ENCODE measurements at places on chromosomes 12 and 14.

- DNase-seq = no peak
These were observed 17.0 kb upstream of the LRP1-AS start for GRCh38 chr12:57164454-57164853.

- no peak for DNase-seq
These were observed 134.4 kb downstream of the GXYLT1 start for GRCh38 chr12:42010257-42010656.

GRCh38 chr12:99005601-99006000 lies 360.5 kb downstream of the APAF1 start:
- no peak for DNase-seq

DNA sequence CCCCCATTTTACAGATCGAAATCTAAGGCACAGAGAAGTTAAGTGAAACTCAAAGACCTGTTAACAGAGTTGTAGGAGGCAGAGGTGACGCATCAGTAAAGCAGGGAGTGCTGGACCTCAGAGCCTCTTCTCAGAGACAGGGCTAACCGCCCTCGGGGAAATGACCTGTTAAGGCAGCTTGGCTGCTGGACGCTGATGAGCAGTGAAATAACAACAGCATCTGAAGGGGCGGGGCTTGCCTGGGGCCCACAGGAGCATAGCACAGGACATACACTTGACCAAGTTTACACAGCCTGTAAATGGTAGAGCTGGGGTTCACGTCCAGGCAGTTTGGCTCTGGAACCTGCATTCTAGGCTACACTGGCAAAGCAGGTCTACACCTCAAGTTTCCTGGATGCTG lies 39.3 kb downstream of the LRTM2 start:
- no peak for DNase-seq

DNA sequence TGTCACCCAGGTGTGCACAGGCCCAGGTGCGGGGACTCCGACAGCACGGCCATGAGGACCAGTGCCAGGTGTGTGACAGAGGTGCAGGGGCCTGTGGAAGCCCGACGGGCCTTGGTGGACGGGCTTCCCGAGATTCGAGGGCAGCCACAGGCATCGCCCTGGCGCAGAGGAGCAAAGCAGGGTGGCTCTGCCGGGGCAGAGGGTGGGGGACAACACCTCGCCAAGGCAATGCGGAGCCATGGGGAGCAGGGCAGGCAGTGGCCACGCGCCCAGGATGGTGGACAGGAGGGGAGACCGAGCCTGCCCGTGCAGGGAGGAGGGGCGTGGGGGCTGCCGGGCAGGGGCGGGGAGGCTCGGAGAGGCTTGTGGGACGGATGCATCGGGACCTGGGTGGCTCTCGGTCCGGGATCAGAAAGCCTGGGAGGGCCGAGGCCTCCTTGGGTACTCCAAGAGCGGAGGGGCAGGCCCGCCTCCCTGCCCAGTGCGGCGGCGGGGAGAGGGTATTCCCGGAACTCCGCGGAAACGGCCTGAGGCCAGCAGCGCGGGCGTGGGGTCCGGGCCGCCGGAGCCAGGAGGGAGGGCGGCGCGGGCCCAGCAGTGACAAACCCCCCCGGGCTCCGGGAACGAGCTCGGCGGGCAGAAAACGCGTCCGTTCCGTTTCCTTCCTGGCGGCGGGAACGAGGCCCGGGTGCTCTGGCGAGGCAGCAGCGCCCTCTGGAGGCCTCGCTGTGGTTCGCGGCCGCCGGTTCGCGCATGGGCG lies 1.6 kb downstream of the TMEM121 start:
- DNase-seq = peak; percentile 73

- peak; percentile 38 for DNase-seq
These were observed 52.7 kb downstream of the ESRRB start for GRCh38 chr14:76428611-76429010.

DNA sequence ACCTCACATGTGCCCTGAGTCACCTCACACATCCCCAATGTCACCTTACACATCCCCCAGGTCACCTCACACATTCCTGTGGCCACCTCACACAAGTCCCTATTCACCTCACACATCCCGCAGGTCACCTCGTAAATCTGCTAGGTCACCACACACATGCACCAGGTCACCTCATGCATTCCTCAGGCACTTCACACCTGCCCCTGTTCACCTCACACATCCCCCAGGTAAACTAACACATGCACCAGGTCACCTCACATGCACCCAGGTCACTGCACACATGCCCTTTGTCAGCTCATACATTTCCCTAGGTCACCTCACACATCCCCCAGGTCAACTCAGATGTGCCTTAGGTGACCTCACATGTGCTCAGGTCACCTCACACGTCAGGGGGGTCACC lies 639.8 kb downstream of the TMEM121 start:
- DNase-seq = no peak

- peak; percentile 48 for DNase-seq
These were observed 44.3 kb downstream of the SPRING1 start for GRCh38 chr12:116693286-116694227.

DNA sequence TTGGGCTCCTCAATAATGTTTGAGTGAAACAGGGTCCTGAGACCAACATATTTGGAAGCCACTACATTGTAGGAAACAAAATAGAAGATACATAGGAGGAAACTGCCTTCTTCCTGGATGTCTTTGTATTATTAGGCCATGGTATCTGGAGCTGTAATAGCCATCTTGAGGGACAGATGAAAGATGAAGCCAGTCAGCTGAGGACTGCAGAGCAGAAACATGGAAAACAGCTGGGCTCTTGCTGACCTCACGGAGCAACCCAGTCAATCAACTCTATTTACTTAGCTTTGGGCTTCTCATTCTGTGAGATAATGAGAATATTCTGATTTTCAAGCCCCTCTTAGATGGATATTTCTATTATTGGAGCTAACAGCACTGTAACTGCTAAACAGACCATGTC lies 962.4 kb downstream of the BCL11B start:
- DNase-seq = no peak

GRCh38 chr14:23577004-23577681 lies 1.4 kb downstream of the JPH4 start:
- DNase-seq = peak; percentile 67

DNA sequence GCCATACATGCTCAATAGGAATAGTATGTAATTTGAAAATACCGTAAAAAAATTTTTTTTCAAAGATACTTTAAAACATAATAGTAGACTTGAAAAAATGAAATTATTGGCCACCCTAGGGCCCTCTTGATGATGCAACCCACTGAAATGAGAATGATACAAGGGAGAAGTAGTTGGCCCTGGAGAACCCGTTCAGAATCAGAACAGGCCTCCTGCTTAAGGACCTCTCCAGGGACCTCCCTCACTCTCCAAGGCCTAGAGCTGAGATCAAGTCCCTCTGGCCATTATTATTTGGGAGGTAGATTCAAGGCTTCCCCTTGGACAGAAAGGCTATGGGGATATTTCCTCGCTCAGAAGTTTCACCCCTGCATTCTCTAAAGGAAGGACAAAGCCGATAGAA lies 11.9 kb downstream of the LALBA start:
- DNase-seq = no peak

DNA sequence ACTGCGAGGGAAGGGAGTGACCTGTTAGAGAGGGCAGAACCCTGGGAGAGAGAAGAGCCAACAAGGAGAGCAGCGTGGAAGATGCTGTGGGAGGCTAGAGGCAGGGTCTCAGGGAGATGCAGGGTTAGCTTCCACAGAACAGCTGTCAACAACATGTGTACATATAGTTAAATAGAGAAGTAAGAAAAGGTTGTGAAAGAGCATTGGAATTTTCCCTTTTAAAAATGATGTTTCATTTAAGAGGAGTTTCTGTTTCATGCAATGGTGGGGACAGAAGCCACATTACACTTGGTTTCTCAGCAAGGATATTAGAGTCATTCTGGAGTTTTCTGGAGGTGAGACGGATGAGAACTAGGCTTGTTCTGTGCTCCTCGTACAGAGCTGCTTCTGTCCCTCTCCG lies 23.8 kb upstream of the TBC1D30 start:
- no peak for DNase-seq

DNA sequence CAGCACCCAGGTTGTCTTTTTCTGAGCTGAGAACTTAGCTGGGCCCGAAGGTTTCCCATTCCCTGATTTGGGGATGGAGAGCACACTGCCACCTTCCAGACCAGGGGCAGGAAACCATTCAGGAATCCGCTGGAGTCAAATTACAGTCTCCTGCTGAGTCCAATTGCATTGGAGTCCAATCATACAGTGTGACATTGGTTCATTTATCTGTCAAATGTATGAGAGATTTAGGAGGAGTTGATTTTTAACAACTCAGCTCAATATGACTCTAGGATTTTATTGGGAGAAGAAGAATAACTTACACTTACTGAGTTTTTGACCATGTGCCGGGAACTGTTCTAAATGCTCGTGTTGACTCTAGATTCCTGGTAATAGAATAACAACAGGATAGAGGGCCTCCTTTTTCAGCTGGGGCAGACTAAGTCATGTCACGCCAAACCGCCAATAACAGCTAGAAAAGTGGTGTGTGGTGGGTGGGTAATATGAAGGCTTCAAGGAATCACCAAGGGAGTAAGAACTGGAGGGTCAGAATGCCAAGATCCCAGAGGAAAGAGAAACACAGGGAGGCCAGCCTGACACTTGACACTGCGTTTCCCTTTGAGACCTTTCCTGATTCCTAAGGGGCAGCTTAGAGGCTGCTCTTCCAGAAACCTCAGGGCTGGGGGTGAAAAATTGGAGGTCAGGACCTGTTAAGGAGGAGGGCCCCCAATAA lies 11.5 kb downstream of the SYNDIG1L start:
- DNase-seq = peak; percentile 77

DNA sequence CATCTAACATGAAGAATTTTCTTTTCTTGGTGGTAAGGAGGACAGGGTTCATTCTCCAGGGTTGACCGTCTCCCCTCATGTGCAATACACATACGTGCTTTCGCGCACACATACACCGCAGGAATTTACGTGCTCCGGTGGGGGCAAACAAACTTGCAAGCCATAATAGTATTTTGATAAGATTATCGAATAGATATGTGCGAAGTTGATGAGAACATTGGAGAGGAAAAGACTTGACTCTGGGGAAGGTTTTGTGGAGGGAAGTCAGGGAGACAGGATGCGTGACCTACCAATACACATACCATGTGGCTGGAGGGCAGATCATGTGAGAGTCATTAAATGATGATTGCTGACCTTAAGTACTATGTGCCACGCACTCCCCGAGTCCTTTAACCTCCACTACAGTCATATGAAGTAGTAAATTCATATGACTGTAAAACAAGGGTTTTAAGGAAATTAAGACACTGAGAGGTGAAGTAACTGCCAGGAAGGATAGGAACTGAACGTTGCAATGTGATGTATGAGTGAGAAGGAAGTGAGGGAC lies 921 bp downstream of the RAD51B start:
- DNase-seq = peak; percentile 2

GRCh38 chr14:32588448-32589320 lies 259.6 kb downstream of the AKAP6 start:
- DNase-seq = peak; percentile 65

GRCh38 chr14:100076606-100077005 lies 11.4 kb downstream of the EVL start:
- no peak for DNase-seq

DNA sequence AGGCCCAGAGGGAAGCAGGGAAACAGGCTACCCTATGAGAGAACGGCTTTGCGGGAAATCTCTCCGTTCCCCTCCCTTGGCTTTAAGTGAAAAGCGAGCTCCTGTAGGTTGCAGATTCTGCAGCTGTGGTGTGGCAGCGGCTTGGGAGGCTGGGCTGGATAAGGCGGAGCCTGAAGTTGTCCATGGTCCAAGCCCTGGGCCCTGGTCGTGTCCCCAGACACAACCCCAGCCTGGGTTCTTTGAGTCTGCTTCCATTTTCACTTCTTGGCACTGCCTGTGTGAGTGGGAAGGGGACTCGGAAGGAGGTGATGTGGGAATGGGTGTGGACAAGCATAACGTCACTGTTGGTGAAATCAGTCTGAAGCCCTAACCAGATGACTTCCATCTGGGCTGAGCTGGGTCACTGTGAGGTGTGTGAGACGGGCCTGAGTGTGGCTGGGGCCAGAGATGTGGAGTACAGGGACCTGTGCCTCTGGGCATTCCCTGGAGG lies 43.0 kb upstream of the CTDSP2 start:
- DNase-seq = peak; percentile 34

GRCh38 chr12:121580959-121581685 lies at the start of gene KDM2B:
Gene KDM2B (minus strand): TSS chr12:121581023. CDS start chr12:121580911, 112 bp downstream.
- peak; percentile 62 for DNase-seq

DNA sequence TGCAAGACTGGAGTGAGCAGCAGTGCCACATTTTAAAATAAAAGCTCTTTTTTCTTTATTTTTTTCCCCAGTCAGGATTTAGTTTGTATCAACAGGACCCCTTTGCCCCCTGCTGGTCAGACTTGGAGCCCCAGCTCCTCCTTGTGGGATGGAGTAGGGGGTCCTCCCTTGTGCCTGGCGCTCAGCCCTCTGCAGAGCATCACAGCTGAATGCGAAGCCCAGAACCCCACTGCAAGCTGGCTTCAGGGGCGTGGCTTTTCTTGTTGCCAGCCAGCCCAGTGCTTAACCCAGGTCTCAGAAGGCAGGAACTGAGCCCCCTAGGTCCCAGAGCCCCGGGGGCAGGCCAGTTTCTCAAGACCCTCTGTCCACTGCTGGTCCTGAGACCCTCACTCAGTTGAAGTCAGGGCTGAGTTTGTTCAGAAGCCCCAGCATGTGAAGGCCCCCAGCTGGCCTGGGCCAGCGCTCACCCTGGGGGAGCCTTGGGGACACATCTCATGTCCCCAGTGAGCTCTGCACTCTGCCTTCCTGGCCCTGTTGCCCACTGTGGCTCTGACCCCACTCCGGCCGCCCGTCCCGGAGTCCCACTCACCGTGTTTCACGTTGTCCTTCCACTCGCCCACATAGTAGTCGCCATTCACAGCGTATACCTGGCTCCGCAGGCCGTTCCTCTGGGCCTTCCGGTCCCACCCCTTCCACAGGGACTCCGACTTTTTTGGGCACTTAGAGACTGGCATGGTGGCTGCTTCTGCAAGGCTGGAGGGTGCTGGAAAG lies 519 bp downstream of the MORN3 start:
- peak; percentile 86 for DNase-seq

DNA sequence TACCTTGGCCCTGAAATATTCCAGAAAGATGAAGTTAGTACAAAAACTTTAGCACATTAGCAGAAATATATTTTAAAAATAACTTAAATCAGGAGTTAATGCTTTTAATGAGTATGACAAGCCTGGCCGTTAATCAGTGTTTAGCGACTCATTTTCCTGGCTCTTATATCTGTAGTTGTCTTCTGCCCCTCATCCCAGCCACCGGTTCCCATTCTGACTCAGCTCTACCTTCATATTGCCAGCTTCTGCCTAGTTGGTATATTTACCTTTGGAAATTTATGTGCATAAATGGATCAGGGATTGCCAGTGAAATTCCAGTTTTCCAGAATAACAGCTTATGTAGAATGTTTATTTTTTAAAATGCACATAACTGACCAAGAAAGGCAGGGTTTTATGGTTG lies 79.9 kb downstream of the ERGIC2 start:
- DNase-seq = no peak

DNA sequence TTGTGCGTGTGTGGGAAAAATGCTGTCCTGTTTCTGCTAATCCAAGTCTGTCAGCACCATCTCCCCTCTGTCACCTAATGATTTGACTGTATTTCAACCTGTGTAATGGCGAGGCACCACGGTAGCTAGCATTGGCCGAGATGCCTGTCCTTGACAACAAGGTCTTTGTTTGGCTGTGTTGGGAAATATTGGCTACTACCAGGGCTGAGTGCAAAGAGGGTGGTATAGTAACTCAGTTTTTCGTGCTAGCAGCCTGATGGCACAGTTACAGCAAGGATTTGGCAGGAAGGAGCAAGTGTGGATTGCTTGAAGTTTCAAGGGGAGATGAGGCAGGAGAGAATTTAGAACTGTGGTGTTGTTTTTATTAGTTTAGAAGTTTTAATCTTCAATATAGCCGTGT lies 440.3 kb upstream of the RGS6 start:
- no peak for DNase-seq

- no peak for DNase-seq
These were observed 17.7 kb downstream of the RFX4 start for GRCh38 chr12:106600503-106600902.
